Neural crest cell (in vitro differentiated cells): ENCODE measurements at places on chromosomes 6 and 20.

DNA sequence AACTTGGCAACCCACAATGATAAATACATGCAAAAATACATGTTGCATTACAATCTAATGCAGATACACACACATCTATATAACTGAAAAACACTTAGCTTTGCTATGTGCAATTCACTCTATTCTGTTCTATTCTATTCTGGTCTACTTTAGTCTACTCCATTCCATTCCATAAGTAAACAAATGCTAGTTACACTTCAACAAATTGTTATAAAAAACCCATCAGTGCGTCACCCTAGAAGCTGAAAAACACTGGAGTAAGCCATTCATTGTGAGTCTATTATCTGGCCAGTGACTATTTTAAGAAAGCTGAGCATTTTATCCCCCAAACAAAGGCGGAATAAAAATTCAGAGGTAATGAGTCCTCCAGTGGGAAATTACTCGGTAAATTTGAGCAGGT lies 315.7 kb upstream of the EPHA7 start:
- no peak for DNase-seq

GRCh38 chr6:145069966-145070365 lies 665.4 kb downstream of the EPM2A start:
- no peak for DNase-seq

- DNase-seq: no peak
Observed at GRCh38 chr6:117616391-117617209, 14.3 kb upstream of the GOPC start.

GRCh38 chr6:82083646-82084045 lies 163.9 kb downstream of the IBTK start:
- no peak for DNase-seq

GRCh38 chr6:14555804-14556203 lies 438.2 kb downstream of the CD83 start:
- no peak for DNase-seq

DNA sequence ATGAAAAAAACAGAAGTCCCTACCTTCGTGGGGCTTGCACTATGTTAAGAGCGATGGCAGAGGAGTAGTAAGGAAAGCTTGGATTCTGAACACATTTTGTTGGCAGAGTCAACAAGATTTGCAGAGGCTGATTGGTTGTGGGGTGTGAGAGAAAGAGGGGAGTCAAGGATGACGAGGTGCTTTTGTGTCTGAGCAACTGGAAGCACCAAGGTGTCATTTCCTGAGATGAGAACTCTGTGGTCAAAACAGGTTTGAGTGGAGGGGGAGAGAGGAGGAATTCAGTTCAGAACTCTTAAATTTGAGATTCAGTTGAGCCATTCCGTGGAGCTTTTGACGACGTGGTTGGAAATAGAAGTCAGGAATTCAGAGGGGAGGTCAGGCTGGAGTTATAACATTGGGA lies 3.5 kb downstream of the OCSTAMP start:
- DNase-seq: no peak
